NCI-H82 (cell line): ENCODE measurements at places on chromosomes 2 and 18.

DNA sequence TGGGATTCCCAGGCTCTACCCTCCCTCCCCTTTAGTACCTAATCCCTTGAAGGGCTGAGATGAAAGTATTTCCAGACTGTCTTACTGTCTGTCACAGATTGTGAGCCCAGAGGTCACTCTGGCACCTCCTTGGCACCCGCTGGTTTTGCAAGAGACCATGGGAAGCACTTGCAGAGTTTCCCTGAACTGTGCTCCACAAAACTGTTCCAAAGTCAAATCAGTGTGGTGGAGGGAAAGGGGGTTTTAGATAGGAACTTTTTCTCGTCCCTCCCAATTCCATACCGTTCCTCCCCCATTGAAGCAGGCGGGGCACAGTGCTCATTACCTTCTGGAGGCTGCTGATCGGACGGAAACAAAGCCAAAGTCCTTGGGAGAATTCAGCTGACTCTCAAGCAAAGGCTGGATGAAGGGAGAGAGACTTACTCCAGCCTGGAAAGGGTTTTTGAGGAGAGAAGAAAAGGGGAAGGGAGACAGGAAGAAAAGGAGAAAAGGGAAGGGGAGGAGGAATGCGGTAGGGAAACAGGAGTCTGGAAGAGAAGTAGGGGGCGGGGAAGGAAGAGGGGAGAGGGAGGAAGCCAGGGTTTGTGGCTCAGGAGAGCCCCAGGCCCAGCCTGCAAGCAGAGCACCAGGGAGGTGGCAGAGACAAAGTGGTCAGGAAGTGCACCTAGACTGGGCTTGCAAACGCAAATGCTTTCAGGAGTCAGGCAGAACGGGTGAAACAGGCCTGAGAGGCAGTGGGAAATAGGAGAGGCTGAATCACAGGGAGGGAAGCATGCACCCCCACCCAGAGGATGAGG is 88.4 kb upstream of the SP3 start:
- DNase-seq: peak; percentile 53

DNA sequence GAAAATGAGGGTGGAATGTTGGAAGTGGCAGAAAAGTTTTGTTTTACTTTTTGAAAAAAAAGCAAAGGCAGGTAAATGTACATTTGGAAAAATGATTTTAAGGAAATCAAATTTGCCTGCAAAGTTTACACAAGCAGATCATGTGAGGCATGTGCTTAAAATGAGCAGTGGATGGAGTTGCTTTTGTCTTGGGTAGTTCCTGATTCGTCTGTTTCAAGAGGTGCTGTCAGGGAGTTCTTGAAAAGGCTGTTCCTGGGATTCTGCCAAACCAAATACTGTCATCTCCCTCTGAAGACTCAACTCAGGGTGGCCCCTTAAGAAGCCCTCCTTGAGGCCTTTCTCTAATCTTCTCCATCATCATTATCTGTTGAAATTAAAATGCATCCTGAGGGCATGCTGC is 59.0 kb downstream of the TACR1 start:
- DNase-seq: no peak

DNA sequence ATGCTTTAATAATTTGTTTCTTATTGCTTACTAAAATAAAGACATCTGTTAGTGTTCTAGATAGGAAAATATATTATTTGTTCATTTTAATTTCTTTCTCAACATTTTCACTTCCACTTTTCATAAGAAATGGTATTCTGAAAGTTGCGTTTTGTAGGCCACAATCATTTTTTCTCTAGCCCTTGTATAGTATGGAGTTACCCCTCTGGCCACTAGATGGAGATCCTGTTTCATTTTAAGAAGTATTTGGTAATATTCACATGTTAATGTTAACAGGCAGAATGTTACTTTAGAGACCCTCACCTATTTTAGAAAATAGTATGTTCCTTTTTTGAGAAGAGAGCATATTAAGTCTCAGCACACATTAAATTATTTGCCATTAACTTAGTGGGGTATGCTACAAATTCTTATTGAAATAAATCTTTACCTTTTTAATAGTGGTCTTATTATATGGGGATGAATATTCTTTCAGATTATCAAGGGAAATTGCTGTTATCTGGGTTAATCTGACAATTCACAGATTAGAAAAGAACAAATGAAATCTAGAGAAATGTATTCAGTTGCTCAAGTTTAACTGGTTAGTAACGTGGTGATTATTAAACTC is 73.9 kb upstream of the TTC27 start:
- DNase-seq: peak; percentile 48

- DNase-seq: no peak
These were observed 404.4 kb upstream of the SYT4 start for GRCh38 chr18:43681661-43682060.

GRCh38 chr2:207133820-207134519 is 31.8 kb downstream of the KLF7 start:
- DNase-seq: peak; percentile 92

GRCh38 chr2:174485788-174486562 is 854 bp downstream of the GPR155 start:
- DNase-seq: peak; percentile 33

DNA sequence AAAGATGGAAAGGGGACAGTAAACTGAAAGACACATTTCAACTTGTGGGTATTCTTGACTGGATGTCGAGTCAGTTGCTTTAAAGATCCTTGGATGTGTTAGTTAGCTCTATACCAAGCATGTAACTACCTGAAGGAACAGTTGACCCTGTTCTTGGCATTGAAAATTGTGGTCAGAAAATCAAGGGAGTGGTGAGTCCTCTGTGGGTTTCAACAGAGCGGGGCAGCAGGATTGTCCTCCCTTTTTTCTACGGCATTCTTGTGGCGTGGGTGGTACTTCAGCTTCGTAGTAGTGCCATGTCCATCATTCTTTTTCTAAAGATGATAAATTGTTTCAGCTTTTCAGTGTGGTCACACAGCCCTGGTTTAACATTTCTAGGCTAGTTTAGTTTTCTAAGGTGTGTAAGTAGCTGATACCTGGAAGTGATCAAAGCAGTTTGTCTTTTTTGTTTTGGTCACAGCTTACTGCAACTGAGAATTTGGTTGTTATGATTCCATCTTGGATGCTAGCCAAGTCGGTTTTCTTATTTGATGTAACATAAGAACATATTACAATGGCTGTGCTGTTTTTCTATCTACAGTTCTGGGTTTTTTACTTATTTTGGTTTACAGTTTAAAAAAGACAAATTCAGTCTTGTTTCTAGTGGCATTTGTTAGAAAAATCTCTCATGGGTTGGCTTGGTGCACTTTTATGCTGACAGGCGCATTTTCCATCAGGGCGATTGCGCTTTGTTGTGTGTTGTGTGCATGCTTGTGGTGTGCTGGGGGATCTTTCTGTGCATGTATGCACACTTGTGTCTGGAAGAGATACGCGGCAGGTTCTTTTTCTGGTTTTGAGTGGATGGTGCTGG is 84.7 kb downstream of the ZNF407 start:
- no peak for DNase-seq

GRCh38 chr18:69871363-69871762 is 76.3 kb downstream of the CD226 start:
- DNase-seq: peak; percentile 18

DNA sequence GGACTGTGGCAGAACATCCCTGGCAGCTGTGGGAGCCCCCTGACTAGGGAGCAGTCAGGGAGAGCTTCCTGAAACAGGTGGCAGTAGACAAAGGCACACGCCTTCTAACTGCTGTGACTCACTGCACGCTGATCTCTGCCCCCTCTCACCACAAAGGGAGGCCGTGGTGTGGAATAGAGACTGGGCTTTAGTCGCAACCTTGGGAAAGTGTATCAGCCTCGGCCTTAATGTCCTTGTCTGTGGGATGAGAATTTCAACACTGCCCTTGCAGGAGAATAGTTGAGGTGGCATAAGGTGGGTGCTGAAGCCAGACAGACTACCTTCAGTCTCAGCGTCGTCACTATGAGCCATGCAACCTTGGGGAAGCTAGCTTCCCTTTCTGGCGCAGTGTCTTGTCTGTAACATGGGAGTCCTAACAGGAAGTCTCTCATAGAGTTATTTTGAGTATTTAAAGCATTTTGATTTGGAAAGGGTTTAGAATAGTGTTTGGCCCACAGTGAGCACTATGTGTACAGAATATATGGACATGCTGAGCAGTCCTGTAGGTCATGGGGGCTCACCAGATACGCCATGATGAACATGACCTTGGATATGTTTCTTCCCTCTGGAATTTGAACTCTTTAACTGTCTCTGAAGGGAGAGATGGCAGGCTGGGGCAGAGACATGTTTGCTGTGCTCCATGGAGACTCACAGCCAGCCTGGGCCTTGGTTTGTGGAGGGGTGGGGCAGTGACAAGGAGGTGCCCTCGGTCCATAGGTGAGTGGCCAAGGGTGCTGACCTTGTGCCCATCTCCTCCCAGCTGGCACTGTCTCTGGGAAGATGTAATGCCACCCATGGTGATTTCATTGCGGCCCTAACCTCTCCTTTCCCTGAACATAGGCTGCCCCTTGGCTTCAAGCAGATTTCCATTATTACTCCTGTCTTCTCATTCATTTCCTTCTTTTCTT is 29.5 kb upstream of the SMAD7 start:
- DNase-seq: no peak

DNA sequence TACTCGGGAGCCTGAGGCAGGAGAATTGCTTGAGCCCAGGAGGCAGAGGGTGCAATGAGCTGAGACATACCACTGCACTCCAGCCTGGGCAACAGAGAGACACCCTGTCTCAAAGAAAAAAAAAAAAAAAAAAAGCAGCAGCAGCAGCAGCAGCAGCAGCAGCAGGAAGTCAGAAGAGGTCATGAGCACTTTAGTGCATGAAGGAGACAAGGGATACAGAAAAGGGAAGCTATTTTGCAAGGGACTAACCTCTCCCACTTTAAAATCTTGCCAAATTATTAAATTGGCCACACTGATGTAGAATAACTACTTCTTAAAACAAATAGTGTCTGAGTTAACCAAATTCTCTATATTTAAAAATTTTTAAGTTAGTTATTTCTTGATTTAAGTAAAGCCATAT is 113.4 kb upstream of the PDE1A start:
- no peak for DNase-seq

- no peak for DNase-seq
These were observed 52.6 kb upstream of the UNC80 start for GRCh38 chr2:209719034-209719433.

DNA sequence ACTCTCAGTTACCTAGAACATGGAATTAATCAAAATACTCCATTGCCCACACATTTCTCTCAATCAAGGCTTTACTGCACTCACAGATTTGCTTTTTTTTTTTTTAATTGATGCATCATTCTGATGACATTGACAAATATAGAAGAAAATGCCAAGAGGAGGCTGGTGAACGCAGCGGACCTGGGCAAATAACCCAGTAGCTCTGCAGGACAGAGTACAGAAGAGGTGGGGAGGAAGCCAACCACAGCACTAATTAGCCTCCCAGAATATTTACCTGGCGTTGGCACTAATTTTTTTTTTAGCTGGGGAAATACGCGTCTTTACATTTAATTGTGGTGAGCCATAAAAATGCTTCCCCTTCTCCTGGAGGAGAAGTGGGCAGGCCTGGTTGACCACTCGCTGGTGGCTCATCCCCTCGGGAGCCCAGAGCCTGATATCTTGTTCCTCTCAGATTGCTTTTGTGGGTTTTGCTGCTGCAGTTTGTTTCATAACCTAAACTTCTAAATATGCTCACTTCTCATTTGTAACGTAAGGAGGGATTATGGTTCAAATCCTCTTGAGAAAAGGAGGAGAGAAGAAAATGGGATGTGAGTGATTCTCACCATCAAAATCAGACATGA is 165.8 kb upstream of the EPB41L3 start:
- DNase-seq: no peak

GRCh38 chr2:170905864-170906263 is 23.2 kb upstream of the GORASP2 start:
- DNase-seq: peak; percentile 57

DNA sequence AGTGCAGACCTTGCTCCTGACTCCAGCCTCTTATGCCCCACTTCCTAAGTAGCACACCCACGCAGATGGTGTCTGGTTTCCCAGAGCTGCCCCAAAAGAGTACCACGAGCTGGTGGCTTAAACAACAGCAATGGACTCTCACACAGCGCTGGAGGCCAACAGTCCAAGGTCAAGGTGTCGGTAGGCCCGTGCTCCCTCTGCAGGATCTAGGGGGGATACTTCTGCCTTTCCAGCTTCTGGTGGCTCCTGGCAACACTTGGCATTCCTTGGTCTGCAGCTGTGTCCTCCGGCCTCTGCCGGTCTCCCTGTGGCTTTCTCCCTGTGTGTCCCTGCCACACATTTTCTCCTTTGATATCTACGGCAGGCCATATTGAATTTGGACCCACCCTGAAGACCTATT is 99.0 kb downstream of the TSHZ1 start:
- peak; percentile 3 for DNase-seq

DNA sequence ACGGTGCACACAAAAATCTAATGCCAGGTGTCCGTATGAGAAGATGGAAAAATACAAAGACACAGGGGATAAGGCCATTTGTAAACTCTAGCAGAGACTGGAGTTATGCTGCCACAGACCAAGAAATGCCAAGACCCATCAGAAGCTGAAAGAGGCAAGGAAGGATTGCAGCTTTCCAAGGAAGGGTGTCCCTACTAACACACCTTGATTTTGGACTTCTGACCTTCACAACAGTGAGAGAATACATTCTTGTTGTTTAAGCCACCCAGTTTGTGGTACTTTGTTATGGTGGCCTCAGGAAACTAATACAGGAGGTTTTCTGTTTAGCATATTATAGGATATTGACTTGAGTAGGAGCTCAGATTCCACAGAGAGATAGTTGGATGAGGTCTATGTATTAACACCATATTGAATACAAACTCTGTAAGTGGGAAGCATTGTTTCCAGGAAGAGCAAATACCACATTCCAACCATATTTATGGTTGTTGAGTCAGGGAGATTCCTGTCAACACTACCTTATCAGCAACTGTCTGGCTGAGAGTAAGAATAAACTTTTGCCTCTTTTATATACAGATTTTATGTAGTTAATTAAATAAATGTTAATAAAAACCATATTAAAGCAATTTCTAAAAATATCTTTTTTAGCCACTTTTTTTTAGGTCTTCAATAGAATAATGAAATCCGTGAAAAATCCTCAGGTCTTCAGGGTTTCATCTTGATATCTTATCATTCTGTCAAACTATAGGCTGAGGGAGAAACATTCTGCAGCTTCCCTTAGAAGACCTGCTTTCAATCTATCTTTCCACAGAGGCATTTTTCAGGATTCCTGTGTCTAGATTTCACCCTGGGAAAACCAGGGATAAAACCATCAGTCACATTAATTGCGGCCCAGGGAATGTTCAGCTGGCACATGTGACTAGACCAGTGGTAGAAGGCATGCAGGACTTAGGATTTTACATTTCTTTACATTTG is 35.4 kb upstream of the HNMT start:
- peak; percentile 93 for DNase-seq

DNA sequence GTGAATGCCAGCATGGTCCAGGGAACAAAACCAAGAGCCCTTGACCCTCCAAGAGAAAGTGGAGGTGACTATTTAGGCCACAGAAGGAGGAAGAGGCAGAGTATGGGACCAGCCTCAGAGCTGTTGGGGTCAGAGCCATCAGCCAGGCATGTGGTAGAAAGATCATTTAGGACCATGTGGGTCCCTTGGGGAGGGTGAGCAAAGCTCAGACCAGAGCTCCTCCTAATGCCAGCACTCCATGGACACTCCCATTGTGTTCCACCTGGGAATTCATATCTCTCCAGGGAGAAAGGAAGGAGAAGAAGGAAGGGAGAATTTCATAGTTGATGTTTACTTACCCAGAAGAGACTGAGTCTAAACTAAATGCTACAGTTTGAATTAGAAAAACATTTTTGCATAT is 73.2 kb downstream of the CYBRD1 start:
- DNase-seq: no peak

- no peak for DNase-seq
These were observed 47.7 kb downstream of the PLCL1 start for GRCh38 chr2:197852108-197852507.
